ENCODE measurements at places on chromosomes 4 and X. TPM values are rescaled to one million over a fixed set of nuclear protein-coding genes. Genes with fewer than 3 reads are reported as not detected.

Gene PAGE5
- not detected for total RNA-seq

Gene DSPP
- not detected for total RNA-seq

Gene SMIM10L2A
- 1.7 TPM for total RNA-seq

Gene GPR82
- total RNA-seq = not detected

Gene PTPN13
- total RNA-seq = 27.4 TPM

Gene INTU
- total RNA-seq = 3.1 TPM

Gene TNMD
- total RNA-seq = not detected

Gene RENBP
- 2.3 TPM for total RNA-seq

Gene KIT
- 2.8 TPM for total RNA-seq

Gene SLC10A3
- total RNA-seq = 20.3 TPM

Gene FAT1
- total RNA-seq = 185 TPM

Gene PDCL2
- not detected for total RNA-seq

Gene CXCL10
- total RNA-seq = under 0.01 TPM

Gene NXT2
- 9.6 TPM for total RNA-seq

Gene FHDC1
- under 0.01 TPM for total RNA-seq

Gene TGIF2LX
- not detected for total RNA-seq
